Mesenteric fat pad (tissue), 1 donor: ENCODE measurements at places on chromosomes 7 and 10. TPM values are rescaled to one million over a fixed set of nuclear protein-coding genes. Genes with fewer than 3 reads are reported as not detected.
A peak's percentile ranks its signal among the peaks of the same experiment; 100 is the strongest.

NXPH1 gene
- not detected for total RNA-seq

GRCh38 chr7:90988516-90988915 lies 275.7 kb upstream of the FZD1 start:
- DNase-seq, result no peak

DNA sequence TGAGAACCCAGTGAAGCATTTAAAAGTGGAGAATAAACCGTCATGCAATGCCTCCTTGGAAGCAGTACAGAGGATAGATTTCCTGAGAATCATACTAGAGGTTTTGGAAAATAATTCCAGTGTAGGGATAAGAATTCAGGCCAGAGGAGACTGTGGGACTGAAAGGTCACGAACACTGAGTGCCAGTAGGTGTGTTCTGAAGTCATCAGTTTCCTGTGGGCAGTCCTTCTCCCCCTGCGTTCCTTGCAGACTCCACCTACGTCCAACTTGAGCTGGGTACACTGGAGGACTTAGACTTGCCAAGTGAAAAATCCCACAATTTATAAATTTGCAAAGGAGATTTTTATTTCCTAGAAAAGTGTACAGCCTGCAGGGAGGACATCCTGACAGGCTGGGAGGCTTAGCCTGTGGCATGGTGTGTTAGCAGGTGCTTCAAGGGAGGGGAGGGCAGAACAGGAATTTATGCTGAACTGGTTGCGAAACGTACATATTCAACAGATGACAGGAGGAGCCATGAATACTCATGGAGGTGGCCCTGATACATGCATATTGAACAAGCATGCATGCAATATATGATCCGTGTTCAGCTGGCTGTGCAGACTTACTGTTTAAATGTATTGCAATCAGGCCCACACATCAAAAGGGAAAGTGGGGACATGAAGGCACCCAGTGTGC lies 72.9 kb upstream of the POM121L12 start:
- DNase-seq, result no peak

GRCh38 chr7:152333134-152333533 lies 102.7 kb downstream of the KMT2C start:
- no peak for DNase-seq

GRCh38 chr7:134737566-134738345 lies 41.7 kb upstream of the CALD1 start:
- no peak for DNase-seq

AKR1C1 gene
- total RNA-seq, result 593 TPM

SAMD9 gene
- 7.7 TPM for total RNA-seq

NKX1-2 gene
- total RNA-seq, result not detected

TET1 gene
- 5.7 TPM for total RNA-seq

GRCh38 chr7:96321031-96321657 lies 754 bp downstream of the SLC25A13 start:
- DNase-seq, result peak; percentile 93

DNA sequence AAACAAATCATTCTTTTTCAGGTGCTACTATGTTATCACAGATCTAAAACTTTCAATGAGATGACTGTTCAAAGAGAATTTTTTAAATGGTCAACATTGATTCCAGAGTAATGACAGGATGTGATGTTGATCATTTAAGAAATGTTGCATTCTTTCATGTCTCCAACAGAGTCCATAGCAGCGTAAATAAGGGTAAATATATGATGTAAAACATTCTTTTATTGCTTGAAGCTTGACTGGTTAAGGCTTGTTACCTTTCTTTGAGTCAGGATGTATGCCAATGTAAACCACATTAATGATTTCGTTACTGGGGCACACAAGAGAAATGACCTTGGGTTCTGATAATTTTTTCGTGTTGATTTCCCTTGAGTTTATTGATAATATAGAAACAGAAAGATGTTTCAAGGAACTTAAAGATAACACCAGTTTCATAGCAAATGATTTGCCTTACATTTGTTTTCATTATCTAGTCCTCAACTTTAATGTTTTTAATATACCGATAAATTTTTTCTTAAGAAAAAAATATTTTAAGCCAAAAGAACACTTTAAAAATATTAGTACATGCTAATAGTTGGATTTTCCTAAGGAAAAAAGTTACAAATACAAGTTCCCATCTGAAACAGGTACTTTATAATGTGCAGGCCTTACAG lies 3.5 kb downstream of the STK17A start:
- DNase-seq, result no peak

KCP gene
- total RNA-seq, result 5.1 TPM

RBP4 gene
- total RNA-seq, result 977 TPM

C7orf33 gene
- total RNA-seq, result not detected

GRCh38 chr7:102427019-102427405 lies 6.4 kb upstream of the ORAI2 start:
- no peak for DNase-seq

GRCh38 chr10:16686054-16686902 lies 130.9 kb downstream of the RSU1 start:
- DNase-seq, result no peak

VGF gene
- total RNA-seq, result 0.22 TPM

- no peak for DNase-seq
Observed at GRCh38 chr7:67564959-67565358, 568.3 kb downstream of the TYW1 start.

GRCh38 chr10:72315611-72316385 lies 38.9 kb downstream of the DNAJB12 start:
- DNase-seq, result no peak

DNA sequence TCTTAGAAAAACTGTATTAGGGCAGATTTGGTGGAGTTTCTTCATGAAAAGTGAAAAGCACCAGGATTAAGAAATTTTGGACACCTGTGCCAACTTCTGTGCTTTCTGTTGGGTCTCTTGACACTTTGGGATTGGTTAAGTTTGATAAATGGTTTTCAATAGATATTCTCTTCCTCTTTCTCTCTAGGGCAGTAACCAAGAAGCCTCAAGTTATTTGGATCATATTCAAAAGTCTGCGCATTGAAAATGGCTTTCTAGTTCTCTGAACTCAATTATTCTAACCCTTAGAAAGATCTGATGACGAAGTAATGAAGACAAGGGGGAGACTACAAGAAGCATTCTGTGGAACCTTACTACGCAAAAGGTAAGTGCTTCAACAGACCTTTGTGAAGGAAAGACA lies 144.0 kb upstream of the CCDC6 start:
- no peak for DNase-seq

DNA sequence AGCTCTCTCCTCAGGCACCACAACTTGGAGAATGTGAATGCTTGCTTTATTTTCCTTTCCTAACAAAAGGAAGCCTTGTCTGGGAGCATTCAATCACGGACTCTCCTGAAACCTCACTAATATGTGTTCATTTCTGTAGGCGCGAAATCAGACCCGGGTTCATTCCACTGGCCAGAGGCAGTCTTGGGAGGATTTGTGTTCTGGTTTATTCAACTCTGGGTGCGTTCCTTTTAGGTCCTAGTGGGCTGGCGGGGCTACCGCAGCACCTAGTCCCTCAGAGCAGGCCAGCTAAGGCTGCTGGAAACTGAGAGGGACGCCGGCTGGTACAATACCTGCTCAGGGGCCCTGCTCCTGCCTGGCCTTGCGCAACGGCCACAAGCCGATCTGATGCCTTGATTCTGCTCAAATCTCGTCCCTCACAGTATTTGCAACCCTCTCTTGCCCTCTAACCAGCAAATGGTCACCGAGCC lies 7.5 kb downstream of the HOXA4 start:
- no peak for DNase-seq

GRCh38 chr7:44654255-44654796 lies 47.9 kb downstream of the OGDH start:
- DNase-seq, result no peak

NEBL gene
- 0.80 TPM for total RNA-seq

GJD4 gene
- total RNA-seq, result not detected

GRCh38 chr10:118505363-118505762 lies 90.1 kb downstream of the PRLHR start:
- no peak for DNase-seq

GRCh38 chr7:44153948-44154335 lies 12.8 kb upstream of the MYL7 start:
- peak; percentile 57 for DNase-seq

SEMA3A gene
- total RNA-seq, result 10.2 TPM

DNA sequence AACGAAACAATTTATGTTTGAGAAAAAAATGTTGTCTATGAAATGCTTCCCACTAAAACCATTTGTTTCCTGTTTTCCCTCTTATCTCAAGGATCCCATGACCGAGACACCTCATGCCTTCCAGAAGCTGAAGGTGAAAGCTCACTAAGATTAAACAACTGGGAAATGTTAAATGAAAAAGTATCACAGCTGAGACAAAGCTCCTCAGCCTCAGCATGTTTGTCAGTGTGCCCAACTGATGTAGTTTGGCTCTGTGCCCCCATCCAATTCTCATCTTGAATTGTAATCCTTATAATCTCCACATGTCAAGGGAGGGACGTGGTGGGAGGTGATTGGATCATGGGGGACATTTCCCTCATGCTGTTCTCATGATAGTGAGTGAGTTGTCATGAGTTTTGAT lies 327.3 kb downstream of the HTR7 start:
- no peak for DNase-seq

GRCh38 chr10:93173967-93174845 lies 100.5 kb downstream of the CYP26A1 start:
- no peak for DNase-seq

DNA sequence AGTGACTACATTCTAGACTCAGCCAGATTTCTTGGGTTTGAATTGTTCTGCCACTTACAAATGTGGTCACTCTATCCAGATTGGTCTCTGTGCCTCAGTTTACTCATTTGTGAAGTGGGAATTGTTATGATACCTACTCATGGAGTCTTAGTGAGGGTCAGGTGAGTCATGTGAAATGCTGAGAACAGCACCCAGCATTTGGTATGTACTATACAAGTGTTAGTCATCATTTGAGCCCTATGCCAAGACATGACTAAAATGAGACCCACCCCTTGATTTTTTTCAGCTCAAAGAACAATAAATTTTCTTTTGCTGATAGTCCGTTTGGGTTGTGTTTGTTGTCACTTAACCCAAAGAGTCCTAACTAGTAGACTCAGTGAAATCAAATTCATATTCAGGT lies 92.8 kb downstream of the CHN2 start:
- no peak for DNase-seq

CALHM3 gene
- not detected for total RNA-seq

GRCh38 chr7:124514471-124514870 lies 251.1 kb downstream of the GPR37 start:
- no peak for DNase-seq

- no peak for DNase-seq
Observed at GRCh38 chr7:70268179-70268578, 669.9 kb downstream of the AUTS2 start.

ZNF37A gene
- total RNA-seq, result 21.5 TPM

GRCh38 chr7:110090110-110090820 lies 1000.7 kb upstream of the LRRN3 start:
- DNase-seq, result no peak

LRMDA gene
- total RNA-seq, result 26.6 TPM

MYOZ1 gene
- 0.58 TPM for total RNA-seq

NUDT1 gene
- total RNA-seq, result 16.3 TPM

GRCh38 chr7:112897839-112898431 lies 107.7 kb upstream of the TMEM168 start:
- DNase-seq, result no peak
